Cerebellum (tissue), 4 donors: ENCODE measurements at places on chromosomes 13 and 19. TPM values are rescaled to one million over a fixed set of nuclear protein-coding genes. Genes with fewer than 3 reads are reported as not detected.

- DNase-seq, result peak; percentile 85
Observed at GRCh38 chr19:14544977-14545715, 15.8 kb downstream of the TECR start.

DNA sequence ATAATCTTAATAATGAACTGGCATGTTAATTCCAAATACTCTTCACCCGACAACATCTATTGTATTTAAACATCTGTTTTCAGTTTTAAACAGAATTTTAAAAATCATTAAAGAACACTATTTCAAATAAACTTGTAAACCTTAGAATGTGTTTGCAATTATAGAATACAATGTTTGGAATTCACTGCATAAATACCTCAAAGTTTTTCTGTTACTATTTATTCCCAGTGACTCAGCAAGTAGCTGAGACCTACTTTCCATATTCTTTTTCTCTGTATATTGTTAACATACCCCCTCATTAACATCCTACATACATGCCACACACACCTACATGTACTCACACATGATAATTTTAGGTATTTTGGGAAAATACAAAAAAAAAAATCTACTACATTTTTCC is 1134.3 kb downstream of the SLITRK1 start:
- DNase-seq, result no peak

GRCh38 chr13:38564256-38565150 is 122.4 kb upstream of the FREM2 start:
- DNase-seq, result no peak

DNA sequence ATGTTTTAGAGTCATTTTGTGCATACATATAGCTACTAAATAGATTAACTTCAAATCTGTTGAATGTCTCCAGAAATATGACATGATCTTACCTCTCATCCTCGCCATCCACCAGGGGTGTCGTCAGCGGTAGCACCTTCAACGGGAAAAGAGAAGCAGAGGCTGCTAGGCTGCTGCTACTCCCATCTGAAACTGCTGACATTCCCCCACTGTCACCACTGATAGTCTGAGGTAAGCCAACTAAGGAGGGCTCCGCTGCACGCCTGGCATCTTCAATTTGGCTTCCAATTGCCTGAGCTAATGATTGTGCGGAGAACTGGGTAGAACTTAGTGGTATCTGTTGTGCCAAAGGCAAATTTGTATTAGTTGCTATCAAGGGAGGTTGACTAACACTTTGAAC is 3.1 kb downstream of the TSC22D1 start:
- DNase-seq, result peak; percentile 26

Gene AMER2
- 113 TPM for total RNA-seq
